Stimulated activated CD8-positive, alpha-beta memory T cell treated with anti-CD3 and anti-CD28 coated beads, Interleukin-7, amount 100 ng/mL, for 24 hours (primary cell): ENCODE measurements at places on chromosomes 16 and 17.

GRCh38 chr17:17757956-17758845 is 76.9 kb downstream of the RAI1 start:
- DNase-seq: no peak

DNA sequence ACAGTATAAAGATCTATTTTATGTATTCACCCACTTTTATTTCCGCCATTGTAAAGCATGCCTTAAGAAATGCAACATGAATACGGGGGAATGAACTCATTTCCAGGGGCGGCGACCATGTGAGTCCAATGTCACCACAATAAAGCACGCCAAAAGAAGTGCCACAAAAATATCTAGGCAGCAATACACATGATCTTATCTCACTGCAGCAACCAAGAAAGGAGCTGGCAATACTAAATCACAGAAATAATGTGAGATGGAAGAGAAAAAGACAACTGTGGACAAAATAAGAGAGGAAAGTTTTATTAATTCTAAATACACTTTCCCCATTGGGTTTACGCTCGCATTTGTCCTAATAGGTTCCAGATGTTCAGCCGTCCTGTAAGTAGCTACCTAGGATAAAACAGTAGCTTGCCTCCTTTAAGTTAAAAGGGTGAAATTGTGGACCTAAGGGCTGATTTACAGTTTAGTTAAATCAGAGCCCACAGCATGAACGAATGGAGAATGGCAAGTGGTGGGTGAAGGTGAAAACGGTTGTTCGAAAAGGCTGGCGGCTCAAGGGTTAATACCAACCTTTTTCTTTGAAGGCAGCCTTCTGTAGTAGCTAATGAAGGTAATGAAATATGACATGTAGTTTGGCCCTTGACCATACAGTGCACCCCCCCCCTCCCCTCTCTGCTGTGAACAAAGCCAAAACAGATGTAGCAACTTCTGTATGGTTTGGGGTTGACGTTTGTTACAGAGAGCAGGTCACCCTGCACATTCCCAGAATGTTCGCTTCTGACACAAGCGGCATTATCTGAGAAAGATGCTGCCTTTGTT is 504.2 kb upstream of the PSMD7 start:
- DNase-seq: no peak

DNA sequence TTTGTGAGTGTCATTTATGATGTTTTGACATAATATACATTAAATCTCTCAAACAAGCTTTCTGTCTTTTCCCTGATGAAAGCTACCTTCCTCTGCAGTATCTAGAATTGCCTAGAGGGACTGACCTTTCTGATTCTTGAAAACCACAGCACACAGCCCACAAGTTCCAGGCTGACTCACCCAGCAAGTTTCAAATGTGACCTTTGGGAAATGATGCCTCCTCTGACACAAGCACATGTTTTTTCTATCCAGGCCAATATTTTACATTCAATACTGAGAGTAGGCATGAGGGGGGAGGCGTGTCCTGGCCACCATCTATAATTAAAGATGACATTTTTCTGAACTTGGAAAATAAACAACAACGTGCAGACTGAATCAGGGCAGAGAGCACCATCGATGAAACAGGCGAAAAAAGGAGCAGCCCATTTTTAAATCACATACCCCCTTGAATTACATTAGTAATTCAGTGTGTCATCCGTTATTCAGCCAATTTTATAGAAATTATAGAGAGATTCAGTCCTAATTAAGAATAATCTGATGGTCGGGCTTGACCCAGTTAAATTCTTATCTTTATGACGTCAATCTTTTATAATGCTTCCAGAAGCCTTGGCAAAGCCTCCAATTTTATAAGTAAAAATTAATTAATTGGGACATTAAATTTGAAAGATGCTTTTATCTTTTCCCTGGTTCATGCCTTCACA is 292.6 kb upstream of the CDH11 start:
- no peak for DNase-seq

DNA sequence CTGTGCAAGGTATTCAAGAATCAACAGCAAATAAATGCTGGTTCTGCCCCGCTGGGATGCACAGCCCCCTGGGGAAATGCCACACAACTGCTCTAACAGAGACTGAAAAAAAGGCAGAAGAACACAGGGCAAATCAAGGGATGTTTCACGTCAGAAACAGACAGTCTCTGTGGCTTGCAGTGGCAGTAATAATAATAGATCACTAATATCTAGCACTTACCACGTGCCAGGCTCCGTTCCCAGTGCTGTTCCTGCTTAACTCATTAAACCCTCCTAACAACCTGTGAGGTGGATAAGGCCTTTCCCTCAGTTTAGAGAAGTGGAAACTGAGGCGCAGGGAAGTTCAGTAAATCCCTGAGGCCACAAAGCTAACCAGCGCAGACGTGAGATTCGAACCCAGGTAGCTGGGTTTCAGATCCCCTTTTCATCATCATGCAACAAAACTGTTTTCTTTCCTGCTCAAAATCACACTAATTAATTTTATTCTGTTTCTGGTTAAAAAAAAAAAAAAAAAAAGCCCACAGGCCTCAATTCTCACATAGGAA is 36.7 kb downstream of the ARHGAP17 start:
- DNase-seq: no peak

- DNase-seq: no peak
These were observed 34.9 kb upstream of the MMD start for GRCh38 chr17:55456307-55457240.

- no peak for DNase-seq
These were observed 180.2 kb upstream of the CHMP6 start for GRCh38 chr17:80811181-80812105.
